ENCODE measurements at places on chromosomes 7 and 10.

- DNase-seq: no peak
Measured at GRCh38 chr10:81136261-81136660, 598.6 kb downstream of the SH2D4B start.

GRCh38 chr10:73156054-73156453 is 11.8 kb downstream of the ECD start:
- no peak for DNase-seq

GRCh38 chr7:122616951-122617350 is 82.0 kb downstream of the RNF133 start:
- peak; percentile 61 for DNase-seq

GRCh38 chr10:78416031-78417011 is 382.7 kb downstream of the RPS24 start:
- DNase-seq: no peak
